ENCODE measurements at places on chromosomes 3 and 15. TPM values are rescaled to one million over a fixed set of nuclear protein-coding genes. Genes with fewer than 3 reads are reported as not detected.

NCKIPSD gene
- polyA plus RNA-seq: 32.5 TPM

DNA sequence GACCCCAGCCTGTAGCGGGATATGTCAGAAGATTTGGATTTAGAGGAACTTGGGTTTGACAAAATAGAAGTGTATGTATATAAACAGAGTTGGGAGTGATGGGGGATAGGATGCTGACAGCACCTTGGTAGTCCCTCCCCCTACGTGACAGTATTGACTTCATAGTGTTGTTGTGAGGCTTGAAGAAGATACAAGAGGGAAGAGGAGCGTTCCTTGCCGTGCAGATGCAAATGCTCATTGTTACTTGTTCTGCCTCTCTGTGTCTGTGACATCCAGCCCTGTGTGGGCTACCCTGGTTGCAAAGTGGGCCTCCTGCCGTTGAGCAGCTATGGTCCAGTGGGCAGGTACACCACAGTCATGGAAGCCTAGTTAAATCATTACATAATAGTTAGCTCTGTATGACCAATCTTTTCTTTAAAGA, 45.0 kb downstream of the SMAD3 start:
- no peak for DNase-seq

DNA sequence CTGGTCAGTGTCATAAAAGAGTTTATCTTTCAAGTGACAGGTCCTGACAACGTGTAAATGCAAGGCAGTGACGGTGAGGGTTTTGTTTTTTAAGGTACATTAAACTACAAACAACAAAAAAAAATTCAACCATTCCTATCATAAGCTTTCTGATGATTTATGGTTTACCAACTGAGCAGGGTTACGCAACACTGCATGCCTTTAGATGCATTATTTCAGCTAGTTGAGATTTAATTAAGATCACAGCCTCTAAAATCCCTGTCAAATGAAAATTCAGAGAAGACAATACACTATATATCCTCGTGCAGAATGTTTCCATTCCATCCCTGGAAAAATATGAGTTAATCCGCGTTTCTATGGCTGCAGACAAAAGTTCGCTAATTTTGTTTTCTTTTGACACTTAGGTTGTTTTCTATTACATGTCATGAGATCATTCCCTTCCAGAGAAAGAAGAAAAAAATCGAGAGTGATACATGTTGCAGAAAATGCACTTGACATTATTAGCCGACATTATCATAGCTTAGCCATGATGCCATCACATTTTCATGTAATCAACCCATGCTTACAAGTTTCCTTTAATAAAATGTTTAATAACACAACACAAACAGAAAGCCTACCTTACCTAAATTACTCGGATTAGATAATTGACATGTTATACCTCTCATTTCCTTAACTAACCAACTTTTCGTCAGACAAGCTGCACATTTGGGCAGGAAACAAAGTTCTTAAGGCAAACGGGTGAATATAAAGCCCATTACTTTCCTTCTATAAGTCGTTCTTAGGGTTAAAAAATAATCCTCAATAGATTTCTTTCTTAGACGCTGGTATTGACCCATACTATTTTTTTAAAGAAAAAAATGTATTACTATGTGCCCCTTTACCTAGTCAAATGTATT, 521.2 kb downstream of the FOXP1 start:
- no peak for DNase-seq

DNA sequence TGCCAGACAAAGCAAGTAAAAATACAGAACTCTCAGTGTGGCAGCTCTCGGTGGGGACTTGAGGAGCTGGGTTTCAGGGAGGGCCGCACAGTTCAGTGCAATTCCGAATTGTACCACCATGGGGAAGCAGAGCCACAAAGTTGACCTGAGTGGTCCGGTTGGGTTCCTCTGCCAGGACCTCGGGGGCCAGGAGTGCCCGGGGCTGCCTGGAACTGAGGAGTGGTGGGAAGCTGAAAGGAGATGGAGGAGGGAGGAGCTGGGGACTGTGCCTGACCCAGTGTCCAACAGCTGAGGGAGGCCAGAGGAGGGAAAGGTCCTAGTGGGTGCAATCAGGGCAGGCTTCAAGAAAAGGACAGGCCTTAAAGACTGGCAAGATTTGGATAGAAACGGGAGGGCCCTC, 32.2 kb upstream of the TRH start:
- DNase-seq: peak; percentile 58

SLC15A2 gene
- 1.4 TPM for polyA plus RNA-seq

OR5AC2 gene
- polyA plus RNA-seq: not detected

TM6SF1 gene
- 13.8 TPM for polyA plus RNA-seq

CATSPER2 gene
- polyA plus RNA-seq: 2.5 TPM

GRM7 gene
- polyA plus RNA-seq: not detected

DNA sequence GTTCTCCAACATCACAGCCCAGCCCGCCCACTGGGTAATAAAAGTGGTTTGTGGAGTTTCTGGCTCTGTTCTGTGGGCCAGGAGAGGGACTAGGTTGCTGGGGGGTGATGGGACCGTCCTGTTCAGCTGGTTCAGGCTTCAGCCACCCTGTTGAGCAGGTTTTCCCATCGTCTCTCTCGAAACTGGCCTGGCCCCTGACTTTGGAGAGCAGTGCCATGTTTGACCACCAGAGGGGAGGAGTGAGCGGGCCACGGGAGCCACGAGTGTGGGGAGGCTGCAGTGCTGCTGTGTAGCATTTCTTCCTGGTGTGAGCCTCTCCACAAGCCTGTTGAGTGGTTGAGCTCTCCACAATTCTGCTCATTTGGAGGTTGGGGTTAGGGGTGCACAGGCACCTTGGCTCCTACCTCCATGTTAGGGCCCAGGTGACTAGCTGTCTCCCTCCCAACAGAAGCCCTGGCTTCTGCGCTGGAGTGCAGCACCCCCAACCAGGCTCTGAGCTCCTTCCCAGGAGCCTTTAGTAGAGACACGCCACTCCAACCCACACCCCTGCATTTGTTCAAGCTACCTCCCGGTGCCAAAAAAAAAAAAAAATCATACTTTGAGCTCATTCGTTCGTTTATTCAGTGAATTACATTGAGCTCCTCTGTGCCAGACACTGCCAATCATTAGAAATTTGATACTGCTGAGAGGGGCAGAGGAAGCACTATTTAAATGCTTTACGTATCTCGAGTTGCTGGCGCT, 13.9 kb downstream of the SPINT1 start:
- DNase-seq: peak; percentile 85

DNA sequence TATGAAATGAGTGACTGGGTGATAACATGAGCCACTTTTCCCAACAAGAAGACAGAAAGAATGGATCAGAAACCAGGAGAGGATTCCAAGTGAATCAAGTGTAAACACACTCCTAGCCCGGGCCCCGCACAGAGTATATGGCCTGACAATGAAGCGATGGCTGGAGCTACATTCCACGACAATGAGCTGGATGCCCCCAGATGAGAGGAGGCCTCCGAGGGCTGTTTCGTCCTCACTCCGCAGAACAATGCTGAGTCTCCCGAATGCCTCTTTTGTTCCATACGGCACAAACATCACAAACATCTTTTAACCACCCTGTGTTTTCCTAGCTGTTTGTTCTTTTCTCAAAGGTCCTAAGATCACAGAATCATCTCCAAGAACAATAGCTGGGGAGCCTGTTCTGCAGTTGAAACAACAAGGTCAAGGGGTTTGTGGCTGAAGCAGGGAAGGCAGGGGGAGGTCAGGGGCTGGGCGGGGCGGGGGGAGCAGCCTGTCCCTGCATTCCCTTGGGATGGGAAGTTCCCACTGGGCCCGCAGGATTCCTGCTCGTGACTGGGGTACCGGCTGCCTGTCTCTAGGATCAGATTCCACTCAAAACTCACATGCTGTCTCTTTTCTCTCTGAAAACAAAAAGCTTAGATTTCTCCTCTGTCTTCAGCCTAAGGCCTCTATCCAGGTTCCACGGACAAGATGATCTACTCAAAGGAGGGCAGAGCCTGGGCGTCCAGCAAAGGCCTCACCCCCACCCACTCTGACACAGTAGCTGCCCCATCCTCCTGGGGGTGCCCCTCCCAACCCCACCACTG, 151.3 kb downstream of the XXYLT1 start:
- DNase-seq: peak; percentile 34

KLF15 gene
- 36.2 TPM for polyA plus RNA-seq

EFHB gene
- polyA plus RNA-seq: 2.2 TPM

DNA sequence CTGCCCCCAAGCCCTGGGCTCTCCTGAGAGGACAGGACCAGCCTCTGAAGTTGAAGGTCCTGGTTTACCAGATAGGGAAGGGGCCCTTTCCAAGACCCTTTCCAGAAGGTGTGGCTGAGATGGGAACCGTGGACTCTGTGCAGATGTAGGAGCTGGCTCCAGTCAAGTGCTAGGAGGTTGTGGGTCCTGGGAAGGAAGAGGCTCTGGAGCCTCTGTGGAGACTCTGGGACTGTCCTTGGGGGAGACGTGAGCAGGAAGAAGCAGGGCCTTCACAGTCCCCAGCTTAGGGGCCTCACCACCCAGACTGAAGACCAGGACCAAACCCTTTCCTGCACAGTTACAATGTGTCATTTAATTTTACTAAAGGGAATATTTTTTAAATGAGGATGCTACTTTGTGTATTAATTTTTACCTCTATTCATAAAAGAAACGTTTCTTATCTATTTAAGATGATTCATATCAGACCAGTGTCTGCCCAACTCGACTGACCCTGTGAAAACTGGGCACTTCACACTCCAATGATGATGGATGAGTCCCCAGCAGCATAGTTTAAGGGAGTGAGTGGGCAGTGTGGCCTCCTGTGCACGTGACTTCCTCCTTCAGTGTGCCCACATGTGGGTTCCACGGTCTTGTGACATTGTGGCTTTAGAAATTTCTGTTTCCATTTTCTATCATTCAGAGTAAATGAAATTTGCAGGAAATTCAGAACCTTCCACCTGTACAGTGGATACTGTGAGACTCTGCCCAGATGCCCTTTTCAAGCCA, 10.9 kb downstream of the CCR5AS start:
- DNase-seq: no peak

FETUB gene
- polyA plus RNA-seq: 0.07 TPM

DNA sequence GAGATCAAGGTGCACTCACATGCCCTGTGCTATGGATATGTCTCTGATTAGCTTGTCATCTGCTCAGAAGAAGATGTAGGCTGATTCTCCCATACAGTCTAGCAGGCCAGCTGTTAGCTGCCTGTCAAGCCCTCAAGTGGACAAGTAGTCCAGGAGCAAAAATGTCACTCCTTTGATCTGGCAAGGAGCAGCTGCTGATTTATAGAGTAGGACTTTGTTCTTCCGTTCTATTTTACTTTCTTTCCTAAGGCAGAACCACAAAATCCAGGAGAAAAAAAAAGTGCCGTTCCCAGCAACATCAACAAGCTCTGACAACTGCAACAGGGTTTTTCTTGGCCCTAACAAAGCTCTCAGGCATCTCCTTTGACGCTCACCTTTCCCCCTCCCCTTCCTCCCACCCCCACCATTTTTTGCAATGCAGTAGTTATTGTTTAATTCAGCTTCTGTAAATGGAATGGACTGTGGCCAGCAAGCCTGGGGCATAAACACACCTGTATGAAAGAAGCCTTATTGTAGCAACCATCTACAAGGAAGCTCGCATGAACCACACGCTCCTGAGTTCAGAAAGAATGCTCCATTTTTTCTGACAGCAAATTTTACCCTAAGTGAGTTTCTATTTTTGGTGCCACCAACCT, 196.3 kb downstream of the MEIS2 start:
- DNase-seq: no peak
